ENCODE measurements at places on chromosomes 13 and 19.

- DNase-seq = no peak
Measured at GRCh38 chr13:112443995-112444311, 67.8 kb downstream of the SPACA7 start.

DNA sequence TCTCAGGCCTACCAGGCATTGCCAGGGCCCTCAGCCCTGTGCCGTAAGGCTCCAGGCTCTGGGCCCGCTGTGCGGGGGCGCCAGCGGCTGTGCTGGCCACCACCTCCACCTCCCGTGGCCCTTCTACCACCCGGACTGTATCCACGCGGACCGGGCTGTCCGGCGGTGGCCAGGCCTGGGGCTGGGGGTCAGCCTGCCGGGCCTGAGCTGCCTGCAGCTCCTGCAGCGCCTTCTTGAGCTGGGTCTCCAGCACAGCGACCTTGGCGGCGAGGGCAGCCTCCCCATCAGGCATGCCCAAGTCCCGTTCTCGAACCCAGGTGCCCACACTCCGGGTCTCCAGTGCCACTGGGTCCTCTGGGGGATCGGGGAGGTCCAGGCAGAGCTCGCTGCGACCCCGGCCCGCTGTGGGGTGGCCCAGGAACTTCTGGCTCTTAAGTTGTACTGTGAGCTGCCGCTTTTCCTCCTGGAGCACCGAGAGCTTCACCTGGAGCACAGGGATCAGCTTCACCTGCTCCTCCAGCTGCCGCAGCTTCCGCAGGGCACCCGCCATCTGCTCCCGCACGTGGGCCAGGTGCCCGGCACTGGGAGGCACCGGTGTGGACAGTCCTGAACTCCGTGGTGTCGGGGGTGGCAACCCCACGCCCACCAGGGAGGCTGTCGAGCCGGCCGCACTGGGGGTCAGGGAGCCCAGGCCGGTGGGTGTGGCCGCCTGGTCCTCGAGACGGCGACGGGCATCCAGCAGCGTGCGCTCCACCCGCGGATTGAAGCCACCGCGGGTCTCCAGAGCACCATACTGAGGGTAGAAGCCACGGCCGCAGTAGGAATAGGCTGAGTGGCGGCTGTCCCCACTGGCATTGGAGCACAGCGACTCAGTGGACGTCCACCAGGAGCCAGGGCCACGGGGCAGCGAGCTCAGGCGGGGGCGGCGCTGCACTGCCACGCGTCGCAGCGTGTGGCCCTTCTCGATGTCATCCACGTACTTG is 4.1 kb downstream of the KANK2 start:
- no peak for DNase-seq

- DNase-seq = no peak
Measured at GRCh38 chr19:49818649-49819370, 721 bp downstream of the MED25 start.

GRCh38 chr19:38707512-38708114 is 36.7 kb downstream of the CAPN12 start:
- DNase-seq = no peak

DNA sequence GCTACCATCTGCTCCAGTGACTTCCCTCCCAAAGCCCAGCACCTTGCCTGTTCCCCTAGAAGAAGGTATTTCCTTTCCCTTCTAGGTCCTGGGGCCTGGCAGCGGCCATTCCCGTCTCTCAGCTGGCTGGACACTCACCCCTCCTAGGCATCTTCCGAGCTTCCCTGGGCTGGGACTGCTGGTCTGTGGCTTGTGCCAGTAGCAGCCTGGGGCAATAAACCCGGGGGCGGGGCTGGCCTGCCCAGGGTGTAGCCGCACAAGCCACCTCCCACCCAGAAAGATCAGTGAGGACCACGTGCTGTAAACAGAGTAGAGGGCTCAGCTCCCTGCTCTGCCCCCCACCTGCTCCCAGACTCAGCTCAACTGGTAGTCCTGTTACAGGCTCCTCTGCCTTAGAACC is 15.0 kb downstream of the LIPE start:
- no peak for DNase-seq

DNA sequence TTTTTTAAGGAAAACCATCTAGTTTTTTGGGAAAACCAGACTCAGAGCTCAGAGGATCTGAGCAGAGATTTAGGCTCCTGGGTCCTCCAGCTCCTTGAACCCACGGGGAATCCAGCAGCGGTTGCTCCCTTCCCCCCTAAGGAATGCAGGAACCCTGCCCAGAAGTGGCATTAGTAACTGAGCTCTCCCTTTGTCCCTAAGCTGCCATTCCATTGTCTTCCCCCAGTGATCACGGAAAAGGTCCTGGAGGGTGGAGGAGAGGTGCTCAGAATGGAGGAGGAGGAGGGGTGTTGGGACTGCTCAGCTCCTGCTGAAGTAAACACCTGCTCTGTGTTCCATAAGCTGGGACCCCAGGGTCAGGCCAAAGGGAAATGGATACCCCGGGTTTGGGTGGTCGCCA is 16.8 kb upstream of the OR1M1 start:
- no peak for DNase-seq

- peak; percentile 50 for DNase-seq
Measured at GRCh38 chr19:49590971-49591730, at the start of gene PRR12. Gene PRR12 (plus strand): TSS chr19:49591182. CDS start chr19:49591655, 473 bp downstream.

- no peak for DNase-seq
Measured at GRCh38 chr13:48156466-48156865, 61.6 kb upstream of the MED4 start.

DNA sequence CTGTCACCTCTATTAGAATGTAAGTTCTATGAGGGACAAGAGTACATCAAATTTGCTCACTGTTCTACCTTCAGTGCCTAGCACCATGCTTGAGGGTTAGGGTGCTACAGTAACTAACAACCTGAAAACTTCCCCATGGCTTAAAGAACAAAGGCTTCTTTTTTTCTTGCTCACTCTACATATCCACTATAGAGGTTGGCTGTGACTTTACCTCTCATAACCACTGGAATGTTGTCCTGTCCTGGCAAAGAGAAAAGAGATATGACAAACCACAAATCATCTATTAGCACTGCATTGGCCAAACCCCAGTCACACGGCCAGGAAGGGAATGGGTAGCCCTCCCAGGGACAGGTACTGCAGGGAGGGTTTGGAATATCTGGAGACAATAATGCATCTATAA is 23.2 kb upstream of the ACOD1 start:
- DNase-seq = no peak

GRCh38 chr13:111632906-111633305 is 312.5 kb downstream of the TEX29 start:
- DNase-seq = no peak

DNA sequence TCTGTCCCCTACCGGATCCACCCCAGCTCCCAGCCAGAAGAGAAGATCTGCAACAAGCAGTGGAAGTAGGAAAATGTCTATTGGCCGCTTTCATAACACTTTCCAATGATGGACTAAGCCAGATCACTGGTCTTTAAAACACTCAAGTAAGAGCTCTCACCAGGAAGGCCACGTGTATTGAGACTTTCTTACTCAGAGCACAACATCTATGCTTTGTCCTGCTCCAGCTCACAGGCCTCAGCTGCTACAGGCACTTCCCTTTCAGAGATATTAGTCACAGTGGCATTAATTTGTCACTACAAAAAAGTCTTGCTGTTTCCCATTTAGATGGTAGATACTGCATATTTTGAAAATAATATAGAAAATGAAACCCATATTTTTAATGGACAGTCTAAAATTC is 164.2 kb downstream of the ABCC4 start:
- peak; percentile 12 for DNase-seq

GRCh38 chr19:32542477-32543108 is 38.4 kb upstream of the PDCD5 start:
- no peak for DNase-seq

DNA sequence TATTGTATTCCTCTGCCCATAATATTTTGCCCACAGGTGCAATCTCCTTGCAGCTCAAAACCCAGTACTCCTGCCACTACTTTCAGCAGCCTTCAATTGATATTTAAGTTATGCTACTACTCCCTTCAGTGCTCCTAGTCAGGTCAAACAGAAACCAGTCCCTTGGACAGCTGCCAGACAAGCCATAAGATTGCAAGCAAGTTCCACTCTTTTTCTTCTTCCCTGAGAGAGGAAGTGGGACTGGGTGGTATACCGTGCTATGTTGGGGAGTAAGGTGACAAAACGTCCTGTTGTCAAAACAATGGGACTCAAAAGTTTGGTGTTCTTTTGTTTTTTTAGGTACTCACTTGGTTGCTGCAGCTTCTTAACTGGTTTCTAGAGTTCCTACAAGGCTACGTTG is 63.1 kb upstream of the FRY start:
- peak; percentile 9 for DNase-seq

DNA sequence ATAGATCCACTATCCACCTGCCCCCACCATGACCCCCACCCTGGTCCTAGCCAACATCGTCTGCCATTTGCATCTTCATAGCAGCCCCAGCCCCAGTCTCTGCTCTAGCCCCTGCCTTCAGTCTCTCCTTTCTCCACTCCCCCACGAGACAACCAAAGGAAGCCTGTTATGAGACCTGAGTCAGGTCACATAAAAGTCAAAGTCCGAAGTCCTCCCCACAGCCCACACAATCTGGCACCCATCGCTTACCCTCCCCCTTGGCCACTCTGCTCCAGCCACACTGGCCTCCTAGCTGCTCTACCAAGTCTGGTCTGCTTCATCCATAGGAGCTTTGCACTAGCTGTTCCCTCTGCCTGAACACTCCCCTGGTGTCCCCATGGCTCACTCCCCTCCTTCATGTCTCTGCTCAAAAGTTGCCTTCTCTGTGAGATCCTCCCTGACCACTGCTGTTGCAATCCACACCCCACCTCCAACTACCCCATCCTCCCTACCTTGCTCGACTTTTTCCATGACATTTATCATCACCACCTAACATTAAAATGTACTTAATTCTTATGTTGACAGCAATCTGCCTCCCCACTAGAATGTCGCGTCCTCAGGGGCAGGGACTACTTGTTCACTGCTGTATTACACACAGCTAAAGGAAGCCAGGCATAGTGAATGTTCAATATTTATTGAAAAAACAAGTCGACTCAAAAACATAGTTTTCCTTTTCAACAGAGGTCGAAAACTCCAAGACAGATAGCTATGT is 1.2 kb upstream of the PLEKHG2 start:
- no peak for DNase-seq

DNA sequence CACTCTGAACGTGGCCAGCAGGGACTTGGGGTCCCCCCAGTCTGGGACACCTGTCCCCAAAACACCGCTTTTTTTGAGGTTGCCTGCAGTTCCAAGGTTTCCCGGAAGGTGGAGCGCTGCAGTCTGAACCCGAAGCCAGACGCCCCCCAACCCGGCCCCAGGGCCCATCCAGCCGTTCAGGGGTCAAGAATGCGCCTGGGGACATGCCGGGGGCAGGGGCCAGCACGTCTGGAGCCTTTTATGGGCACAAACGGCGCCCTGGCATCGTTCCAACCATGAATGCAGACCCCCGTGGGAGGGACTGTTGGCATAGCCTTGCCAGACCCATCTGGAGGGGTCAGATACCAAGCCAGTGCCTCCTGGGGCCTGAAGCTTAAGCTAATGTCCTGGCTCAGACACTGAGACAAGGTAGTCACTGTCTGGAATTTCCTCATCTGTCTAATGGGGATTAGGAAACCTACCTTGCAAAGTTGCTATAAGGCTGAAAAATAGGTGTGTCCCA is 6.9 kb downstream of the S1PR5 start:
- DNase-seq = no peak

- DNase-seq = no peak
Measured at GRCh38 chr13:29593605-29594297, 1.7 kb downstream of the SLC7A1 start.

GRCh38 chr19:11265785-11266236 is 3.5 kb upstream of the DOCK6 start:
- no peak for DNase-seq

DNA sequence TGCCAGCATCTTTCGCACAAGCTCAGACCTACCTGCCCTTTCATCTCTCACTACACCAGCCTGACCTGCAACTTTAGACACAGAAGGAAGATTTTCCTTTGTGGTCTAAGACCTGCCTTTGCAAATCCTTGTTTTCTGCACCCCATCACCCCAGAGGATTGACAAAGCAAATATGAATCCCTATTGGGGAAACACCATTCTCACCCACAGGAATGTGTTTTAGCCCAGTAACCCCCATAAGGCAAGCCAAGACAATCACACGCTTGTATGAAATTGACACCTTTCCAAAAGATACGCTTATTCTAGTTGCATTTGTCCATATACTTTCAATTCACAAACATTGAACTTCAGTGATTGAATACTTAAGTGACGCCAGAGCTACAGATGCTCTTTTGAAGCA is 55.7 kb downstream of the SPATA13 start:
- DNase-seq = no peak

GRCh38 chr13:84192125-84192524 is 309.9 kb upstream of the SLITRK1 start:
- DNase-seq = no peak

DNA sequence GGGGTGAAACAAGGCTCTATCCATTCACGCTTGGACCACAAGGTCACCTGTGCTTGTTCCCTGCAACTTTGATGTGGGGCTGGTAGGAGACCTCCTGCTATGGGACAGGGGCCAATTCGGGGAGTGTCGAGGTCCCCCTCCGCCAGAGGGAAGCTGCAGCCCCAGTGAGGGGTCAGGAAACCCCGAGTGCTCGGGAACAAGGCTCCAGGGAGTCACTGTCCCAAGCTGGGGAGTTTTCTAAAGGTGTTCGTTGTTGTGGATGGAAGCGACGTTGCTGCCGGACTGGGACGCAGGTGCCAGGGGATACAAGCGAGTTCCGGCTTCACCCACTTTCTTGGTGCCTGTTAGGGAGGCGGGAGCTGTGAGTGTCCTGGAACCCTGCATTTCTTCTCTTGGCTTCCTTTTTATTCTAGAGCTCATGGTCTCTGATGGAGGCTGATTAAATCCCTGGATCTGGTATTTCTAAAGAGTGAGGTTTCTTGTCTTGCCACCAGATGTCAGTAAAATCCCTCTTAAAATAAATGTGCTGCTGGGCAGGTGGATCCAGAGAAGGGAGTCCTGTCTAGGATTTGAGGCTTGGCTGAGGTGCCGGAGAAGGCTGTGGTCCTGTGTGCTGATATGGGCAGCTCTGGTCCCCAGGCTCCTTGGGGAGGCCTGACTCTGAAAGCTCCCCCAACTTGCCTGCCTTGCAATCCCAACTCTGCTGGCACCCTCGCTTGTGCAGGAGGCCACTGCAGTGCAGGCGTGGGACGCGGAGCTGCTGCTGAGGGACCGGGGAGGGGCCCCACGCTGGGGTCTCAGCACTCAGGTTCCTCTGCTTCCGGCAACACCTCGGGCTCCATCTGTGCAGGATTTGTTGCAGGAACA is 153.9 kb downstream of the TEX29 start:
- no peak for DNase-seq

- no peak for DNase-seq
Measured at GRCh38 chr13:110230661-110231347, 76.2 kb downstream of the COL4A1 start.

DNA sequence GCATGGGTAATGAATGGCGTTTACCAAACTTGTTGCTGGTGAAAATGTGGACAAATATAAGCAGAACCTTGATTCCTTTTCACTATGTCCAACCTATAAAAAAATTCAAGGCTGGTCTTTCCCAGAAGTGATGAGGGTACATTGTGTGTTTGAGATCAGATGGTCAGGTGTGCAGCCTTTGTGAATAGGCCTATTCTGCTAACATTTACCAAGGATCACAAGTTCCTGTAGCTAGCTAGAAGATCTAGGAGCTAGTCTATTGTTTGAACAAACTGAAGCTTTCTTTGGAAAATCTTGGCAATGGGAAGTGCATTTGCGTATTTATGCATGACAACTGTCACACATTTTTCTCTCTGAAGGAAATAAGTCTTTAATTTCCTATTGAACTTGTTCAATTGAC is 489.6 kb downstream of the KLF5 start:
- no peak for DNase-seq
